ENCODE measurements at places on chromosomes 4 and X.

DNA sequence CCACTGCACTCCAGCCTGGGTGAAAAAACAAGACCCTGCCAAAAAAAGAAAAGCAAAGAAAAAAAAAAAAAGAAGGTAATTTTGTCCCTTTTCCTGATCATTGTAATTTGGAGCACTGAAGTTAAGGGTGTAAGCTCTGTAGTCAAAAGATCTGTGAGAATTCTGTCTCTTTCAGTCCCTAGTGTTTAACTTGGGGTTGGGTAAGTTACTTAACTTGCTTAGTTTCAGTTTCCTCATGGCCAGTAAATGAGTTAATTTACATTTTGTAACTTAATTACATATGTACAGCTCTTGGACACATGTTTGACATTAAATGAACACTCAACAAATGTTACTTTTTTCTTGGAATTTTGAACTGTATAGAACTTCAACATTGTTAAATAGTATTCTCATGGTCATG lies 10.9 kb upstream of the UBE2K start:
- DNase-seq = no peak

DNA sequence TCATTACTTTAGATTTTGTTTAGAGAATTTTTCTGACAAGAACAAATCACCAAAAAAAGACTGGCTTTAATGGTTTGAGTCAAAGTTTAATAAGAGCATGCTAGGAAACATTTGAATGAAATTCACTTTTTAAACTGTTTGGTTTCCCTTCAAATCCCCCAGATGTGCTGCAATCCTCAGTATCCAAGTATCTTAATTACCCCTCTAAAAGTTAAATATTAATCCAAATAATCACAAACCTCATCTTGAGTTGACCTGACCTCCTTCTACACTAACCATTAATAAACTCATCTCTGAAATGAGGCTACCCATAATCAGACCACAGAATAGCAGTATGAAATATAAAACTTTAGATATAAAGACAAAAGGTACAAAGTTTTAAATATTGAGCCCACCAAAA lies 10.1 kb downstream of the DHX15 start:
- DNase-seq = no peak

GRCh38 chr4:108636246-108636645 lies 14.2 kb upstream of the OSTC start:
- no peak for DNase-seq

GRCh38 chr4:44629280-44629866 lies 22.1 kb downstream of the YIPF7 start:
- no peak for DNase-seq

DNA sequence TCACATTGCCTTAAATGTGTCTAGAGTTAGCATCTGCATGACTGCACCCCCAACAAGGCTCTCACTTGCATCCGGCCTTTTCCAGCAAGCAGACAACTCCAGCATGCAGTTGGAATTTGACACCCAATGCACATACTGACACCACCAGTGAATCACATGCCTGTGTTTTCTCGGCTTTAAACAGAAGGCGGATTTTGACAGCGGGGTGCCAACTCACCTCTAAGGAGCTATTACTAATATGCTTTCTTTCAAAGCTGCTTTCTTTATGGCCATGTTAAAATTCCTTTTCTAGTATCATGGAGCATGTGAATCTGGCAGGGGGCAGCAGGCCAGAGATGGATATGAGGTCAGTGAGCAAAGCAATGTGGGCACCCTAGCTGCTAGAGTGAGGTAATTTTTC lies 78.0 kb upstream of the CLNK start:
- DNase-seq = no peak

GRCh38 chr4:56914336-56914735 lies 6.6 kb downstream of the REST start:
- DNase-seq = no peak

GRCh38 chrX:56569378-56570057 lies 6.1 kb downstream of the UBQLN2 start:
- no peak for DNase-seq

DNA sequence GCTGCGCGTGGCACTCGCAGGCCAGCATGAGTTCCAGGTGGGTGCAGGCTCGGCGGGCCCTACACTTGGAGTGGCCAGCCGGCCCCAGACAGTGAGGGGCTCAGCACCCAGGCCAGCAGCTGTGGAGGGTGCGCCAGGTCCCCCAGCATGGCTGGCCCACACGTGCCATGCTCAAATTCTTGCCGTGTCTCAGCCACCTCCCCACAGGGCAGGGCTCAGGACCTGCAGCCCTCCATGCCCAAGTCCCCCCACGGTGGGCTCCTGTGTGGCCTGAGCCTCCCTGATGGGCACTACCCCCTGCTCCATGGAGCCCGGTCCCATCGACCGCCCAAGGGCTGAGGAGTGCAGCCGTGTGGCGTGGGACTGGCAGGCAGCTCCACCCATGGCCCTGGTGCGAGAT lies 210.2 kb downstream of the COX7B2 start:
- DNase-seq = no peak

DNA sequence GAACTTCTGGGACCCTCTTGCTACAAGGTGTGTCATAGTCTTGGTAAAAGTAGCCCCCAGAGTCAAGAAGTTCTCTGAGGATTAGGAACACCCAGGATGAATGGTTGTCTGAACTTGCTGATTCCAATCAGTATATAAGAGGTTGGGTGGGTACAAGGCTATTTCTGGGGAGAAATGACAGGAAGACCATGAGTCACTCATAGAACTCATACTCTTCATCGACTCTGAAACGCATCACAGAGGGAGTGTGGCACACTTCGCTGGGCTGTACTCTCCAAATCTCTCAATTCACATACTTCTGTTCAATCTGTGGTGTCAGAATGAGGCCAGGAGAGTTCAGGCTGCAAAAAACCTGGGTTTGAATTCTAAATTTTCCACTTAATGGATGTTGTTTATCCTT lies 193.2 kb upstream of the LEF1 start:
- no peak for DNase-seq

GRCh38 chrX:84156821-84157220 lies 31.2 kb downstream of the RPS6KA6 start:
- no peak for DNase-seq

DNA sequence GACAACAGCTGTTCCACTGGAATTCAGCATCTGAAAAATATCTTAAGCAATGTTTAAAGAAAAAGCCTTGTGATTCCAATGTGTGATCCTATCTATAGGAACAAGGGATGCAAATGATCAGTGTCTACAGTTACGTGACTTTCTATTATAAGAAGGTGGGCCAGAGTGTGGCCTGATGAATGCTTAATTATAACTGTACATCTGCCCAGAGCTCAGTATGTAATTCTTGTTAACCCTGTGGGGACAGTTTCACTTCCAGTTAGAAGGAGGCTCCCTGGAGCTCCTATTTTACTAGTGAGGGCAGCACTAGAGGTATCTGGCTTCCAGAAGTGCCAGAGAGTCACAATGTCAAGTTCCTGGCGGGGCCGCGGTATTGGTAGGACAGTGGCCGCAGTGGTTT lies 288.5 kb downstream of the USP46 start:
- DNase-seq = no peak

GRCh38 chr4:73704314-73705055 lies 35.9 kb upstream of the CXCL8 start:
- no peak for DNase-seq

DNA sequence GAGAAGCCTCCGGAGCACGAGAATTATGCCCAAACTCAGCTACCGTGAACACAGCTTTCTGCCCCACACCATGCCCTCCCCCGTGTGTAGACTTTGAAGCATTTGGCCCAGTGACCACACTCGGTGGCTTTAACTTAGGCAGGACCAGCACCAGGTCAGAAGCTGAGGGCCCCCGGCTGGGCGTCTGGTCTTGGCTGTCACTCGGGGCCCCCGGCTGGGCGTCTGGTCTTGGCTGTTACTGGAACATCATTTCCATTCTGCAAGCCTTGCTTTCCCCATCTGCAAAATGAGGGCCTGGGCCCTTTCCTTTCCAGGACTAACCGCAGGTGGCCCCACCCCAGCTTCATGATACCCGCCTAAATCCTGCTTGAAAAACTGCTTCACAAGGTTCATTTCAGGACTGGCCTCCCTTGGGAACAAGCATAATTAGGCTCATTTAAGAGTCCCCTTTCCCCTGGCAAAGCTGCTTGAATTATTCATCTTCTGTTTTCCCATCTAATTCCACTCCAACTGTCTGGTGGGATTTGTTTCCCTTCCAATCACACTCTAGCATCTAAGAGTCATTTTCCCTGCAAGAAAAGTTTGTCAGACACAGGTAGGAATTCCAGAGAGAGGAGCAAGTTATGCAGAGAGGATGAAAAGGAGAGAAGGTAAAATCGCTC lies 82.5 kb downstream of the WFS1 start:
- DNase-seq = no peak
